ENCODE measurements at places on chromosomes 6 and 20. TPM values are rescaled to one million over a fixed set of nuclear protein-coding genes. Genes with fewer than 3 reads are reported as not detected.

GRCh38 chr6:41191569-41191968 lies 9.4 kb downstream of the TREML2 start:
- DNase-seq, result peak; percentile 64

GRCh38 chr6:112912416-112913101 lies 565.4 kb downstream of the RFPL4B start:
- no peak for DNase-seq

GRCh38 chr20:41072190-41072863 lies 43.7 kb downstream of the TOP1 start:
- no peak for DNase-seq

- DNase-seq, result no peak
These were observed 35.7 kb downstream of the KCNB1 start for GRCh38 chr20:49446808-49447207.

GRCh38 chr20:32664678-32665159 lies 9.0 kb downstream of the C20orf203 start:
- DNase-seq, result peak; percentile 50

- no peak for DNase-seq
These were observed 22.3 kb upstream of the IER3 start for GRCh38 chr6:30766461-30767157.

DNA sequence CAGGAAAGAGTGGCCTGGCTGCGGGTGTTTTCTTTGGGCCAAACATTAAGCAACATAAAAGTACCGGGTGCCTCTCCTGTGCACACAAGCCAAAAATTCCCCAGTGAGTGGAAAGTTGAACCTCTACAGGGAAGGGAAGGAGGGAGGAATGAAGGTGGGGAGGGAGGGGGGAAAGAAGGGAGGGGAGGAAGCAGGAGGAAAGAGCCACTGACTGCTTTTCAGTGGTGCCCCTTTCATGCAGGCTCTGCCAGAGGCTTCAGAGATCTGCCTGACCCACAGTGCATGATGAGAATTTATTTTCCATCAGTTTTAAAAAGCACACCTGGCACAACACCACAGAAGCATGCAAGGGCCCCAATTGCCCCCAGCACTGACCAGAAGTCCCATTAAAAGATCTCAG lies 27.5 kb upstream of the AVP start:
- DNase-seq, result no peak

GRCh38 chr20:46185353-46185752 lies 67.2 kb downstream of the CD40 start:
- DNase-seq, result no peak

DNA sequence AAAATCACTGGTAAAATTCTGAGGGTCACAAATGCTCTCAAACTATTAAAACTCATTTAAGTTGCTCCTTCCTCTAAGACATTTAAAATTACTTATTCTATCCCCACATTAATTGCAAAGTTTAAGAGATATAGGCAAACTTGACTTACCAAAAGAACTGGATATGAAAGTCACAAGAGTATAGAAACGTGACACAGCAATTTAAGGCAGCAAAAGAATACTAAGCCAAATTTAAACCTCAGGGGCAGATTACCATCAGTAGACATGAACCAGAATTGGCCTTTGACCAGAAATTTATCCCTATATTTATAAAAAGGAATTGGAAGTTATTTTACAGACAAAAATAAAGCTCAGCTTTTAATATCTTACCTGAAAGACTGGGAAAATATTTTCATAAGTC lies 56.0 kb downstream of the MAP3K7 start:
- no peak for DNase-seq

OR2B6 gene
- total RNA-seq, result 4.4 TPM

NELFCD gene
- 116 TPM for total RNA-seq

CCDC167 gene
- 26.0 TPM for total RNA-seq

Measured in K562 (cell line).